GOT3 (cell line): ENCODE measurements at places on chromosomes 12 and 14.

DNA sequence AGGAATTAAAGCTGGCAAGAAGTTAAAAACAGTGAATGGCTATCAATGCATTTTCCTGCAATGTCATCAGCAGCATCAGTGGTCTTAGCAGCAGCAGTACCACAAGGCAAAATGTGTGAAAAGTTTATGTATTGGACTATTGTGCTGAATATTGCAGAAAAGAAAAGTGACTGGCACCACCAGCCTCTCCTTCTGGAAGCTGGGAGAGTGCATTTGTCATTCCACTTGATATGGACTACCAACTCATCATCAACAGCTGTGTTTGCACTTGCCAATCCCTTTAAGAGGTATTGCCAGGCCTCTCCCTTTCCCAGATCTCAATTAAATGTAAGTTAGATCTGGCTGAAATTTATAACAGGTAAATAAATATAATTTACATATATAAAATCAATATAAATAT lies 151.0 kb upstream of the GZMB start:
- no peak for DNase-seq

DNA sequence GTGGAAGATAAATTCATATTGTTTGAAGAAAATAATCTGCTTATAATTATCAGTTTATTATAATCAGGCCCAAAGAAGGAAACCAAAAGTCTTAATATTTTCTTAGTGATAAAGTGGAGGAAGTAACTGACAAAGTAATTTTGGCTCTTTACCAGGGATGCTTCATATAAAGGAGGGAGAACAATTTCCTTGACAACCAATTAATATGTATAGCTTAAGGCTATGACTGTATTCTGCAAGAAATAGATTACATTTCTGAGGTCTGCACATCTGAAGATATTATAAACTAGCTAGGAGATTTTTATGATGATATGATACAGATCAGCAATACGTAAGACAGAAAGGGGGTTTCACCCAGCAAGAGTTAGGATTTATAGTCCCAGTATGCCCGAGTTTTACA lies 90.8 kb downstream of the BICD1 start:
- no peak for DNase-seq

DNA sequence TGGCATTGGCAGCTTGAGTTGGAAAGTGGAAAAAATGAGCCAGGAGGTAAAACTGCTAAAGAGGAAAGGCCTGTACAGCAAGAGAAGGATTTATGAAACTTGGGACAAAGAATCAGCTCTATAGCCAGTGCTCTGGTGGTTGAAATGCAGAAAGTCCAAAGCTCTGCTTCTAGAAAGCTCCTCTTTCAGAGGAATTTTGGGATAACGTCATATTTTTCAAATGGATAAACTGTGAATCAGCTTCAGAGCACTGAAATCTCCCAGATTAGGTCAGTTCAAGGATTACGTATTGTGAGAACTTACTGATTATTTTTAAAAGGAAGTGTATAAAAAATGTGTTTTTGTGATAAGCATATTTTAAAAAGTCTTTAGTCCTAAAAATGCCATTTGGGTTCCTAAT lies 203.1 kb upstream of the CNOT2 start:
- DNase-seq, result no peak

- DNase-seq, result no peak
Measured at GRCh38 chr14:101585211-101585610, 23.9 kb downstream of the DIO3 start.

DNA sequence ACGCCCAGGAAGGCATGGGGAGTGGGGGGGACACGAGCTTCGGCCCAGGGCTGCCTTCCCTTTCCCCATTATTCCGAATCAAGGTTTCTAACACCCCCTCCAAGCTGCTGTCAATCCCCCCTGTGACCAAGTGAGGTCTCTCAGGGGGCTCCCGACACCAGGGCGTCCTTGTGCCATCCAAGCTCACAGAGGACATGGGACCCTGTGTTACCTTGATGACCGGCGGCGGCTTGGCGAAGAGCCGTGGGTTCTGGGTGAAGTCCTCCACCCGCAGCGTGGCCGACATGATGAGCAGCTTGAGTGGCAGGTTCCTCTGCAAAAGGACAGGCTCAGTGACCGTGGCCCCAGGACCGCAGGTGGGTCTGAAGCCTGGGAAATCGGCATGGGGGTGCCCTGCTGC lies 20.3 kb downstream of the DHX37 start:
- no peak for DNase-seq

DNA sequence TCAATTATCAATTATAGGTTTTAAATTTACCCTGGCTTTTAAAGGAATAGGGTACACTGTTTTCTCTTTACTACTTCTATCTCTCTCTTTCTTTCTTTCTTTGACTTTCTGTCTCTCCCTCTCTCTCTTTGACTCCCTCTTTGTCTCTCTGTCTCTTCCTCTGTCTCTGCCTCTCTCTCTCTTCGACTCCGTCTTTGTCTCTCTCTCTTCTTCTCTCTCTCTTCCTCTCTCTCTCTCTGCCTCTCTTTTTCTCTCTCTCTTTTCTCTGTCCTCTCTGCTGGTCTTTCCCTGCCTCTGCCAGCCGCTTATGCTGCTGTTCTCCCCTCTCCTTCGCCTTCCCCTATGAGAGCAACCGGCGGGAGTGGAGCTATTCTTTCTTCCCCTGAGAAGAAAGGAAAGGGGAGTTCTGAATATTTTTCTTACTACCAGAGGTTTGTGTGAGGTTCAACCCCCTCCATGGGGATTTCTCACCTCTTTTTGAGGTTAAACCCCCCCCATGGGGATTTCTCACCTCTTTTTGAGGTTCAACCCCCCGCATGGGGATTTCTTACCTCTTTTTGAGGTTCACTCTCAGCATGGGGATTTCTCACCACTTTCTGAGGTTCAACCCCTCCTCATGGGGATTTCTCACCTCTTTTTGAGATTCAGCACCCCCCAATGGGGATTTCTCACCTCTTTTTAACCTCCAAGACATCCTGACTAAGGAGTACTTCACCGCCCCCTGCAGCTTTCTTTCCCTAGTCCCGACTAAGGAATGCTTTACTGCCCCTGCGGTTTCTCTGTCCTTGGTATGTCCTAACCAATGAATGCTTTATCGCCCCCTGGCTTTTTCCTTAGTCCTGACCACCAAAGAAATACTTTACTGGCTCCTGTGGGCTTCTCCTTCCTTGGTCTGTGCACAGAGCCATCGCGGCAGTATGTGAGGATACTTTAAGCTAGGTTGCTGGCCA lies 27.4 kb upstream of the DDHD1 start:
- no peak for DNase-seq

DNA sequence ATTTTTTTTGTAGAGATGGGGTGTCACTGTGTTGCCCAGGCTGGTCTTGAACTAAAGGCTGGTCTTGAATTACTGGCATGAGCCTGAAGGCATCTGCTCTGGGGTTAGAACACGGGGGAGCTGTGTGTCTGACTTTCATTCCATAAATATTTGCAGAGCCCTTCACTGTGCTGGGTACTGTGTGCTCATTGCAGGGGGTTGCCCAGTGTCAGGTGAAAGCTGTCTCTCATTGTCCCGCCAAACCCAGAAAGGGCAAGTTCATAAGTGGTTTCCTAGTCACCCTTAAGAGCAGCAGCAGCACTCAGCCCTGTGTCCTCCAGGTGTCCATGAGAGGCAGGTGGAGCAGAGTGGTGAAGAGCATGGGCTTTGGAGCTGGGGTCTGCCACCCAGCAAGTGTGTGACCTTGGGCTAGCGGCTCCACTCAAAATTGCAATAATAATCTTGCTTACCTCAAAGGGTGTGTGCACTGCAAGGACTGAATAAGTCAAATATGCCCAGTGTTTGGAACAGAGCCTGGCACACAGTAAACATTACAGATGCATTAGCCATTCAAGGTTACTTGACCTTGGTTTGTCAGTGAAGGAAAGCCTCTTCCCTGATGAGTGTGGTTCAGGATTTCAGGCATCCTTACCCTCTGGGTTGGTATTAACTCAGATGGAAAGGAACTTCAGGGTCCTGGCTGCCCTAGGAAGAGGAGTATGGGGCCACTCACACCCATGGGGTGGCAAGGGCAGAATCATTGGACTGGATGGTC lies 4.4 kb upstream of the SMIM41 start:
- DNase-seq, result no peak

DNA sequence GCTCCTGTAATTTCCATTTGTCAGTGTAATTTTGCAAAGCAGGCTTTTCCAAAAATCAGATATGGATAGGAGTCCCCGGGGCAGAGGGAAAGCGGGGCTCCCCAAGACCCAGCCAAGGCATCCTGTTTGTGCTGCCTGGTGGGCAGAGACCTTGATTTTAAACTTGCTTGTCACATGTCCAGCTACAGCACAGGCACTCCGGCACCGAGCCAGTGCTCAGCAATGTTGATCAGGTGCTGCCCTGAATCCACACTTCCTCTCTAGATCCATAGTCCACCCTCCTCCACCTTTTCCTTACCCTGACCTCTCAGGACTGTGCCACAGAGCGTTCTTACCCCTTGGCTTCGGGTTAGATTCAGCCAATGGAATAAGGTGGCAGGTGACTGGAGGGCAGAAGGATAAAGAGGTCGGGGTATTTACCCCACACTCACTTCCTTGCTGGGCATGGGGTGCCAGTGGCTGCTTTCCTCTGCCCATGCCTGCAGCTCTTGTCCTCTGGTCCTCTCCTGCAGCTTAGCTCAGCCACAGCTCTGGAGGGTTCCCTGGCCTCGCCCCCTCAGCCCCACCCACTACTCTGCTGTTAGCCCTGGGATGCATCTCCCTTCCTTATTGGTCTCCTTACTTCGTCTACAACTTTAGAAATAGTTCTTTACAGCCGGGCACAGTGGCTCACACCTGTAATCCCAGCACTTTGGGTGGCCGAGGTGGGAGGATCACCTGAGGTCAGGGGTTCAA lies 80.1 kb downstream of the IRF2BPL start:
- DNase-seq, result no peak

- DNase-seq, result no peak
Measured at GRCh38 chr14:60970146-60970545, 10.7 kb downstream of the TRMT5 start.

GRCh38 chr14:97888331-97888730 lies 1091.1 kb downstream of the VRK1 start:
- DNase-seq, result no peak

DNA sequence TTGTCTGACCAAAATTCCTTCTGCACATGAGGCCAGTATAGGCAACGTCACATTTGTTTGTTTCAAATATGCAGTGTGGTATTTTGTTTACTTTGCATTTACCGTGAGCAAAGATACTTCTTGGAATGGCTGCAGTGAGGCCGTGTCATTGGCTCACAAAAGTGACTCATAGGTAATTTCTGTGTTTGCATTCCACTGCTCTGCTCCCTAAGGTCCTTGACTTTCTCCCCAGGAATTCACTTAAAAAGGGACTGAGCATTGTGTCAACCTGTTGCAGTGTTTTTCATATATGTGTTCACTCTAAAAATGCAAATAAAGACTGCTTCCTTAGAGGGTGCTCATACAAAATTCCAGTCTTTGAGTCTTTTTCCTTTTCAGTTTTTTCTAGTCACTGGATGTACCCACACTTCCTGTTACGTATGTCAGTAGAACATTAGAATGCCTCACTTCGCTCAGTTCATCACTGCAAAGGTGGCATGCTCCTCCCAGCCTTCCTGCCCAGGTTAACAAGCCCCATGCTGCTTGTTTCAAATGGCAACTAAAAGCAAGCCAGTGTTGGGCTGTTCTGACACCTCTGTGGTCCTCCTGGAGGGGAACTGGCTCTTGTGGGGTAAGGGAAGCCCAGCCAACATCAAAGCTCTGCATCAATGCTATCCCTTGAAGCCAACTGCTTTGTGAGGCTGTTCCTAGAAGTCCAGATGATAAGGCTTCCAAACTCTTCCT lies 9.1 kb downstream of the C12orf76 start:
- no peak for DNase-seq

- no peak for DNase-seq
Measured at GRCh38 chr12:8991371-8992345, 2.3 kb downstream of the KLRG1 start.

DNA sequence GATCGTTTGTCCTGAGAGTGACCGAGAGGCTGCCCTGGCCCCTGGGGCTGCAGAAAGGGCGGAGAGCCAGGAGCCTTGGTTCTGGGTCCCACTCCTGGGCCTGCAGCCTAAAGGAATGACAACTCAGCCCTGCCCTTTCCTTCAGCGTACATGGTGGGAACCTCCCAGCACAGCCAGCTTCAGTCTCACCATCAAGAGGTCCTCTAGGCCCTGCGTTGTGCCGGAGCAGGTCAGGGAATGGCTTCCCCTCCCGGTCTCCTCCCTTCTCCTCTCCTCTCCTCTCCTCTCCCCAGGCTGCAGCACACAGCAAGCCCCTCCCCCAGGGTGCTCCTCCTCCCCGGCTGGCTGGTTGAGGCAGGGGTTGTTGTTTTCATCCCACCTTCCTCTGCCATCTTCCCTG lies 44.6 kb upstream of the TUNAR start:
- DNase-seq, result no peak

GRCh38 chr14:29814156-29815015 lies 113.3 kb downstream of the PRKD1 start:
- DNase-seq, result no peak

DNA sequence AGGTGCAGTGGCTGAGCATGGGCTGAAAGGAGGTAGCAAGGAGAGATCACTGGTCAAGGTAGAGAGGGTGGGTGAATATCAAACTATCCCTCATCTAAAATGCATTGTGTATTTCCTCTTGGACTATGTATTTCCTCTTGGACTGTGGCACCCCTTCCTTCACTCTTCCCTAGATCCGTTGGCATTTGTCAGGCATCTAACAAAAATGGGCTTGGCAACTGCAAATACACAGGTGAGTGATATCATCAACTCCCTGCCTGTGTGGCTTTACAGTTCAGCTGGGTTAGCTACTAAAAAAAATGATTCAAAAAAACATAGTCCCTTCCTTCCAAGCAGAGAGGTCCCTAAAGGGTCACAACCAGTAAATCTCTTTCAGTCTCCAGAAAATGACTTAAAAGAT lies 142.8 kb upstream of the FUT8 start:
- DNase-seq, result no peak

DNA sequence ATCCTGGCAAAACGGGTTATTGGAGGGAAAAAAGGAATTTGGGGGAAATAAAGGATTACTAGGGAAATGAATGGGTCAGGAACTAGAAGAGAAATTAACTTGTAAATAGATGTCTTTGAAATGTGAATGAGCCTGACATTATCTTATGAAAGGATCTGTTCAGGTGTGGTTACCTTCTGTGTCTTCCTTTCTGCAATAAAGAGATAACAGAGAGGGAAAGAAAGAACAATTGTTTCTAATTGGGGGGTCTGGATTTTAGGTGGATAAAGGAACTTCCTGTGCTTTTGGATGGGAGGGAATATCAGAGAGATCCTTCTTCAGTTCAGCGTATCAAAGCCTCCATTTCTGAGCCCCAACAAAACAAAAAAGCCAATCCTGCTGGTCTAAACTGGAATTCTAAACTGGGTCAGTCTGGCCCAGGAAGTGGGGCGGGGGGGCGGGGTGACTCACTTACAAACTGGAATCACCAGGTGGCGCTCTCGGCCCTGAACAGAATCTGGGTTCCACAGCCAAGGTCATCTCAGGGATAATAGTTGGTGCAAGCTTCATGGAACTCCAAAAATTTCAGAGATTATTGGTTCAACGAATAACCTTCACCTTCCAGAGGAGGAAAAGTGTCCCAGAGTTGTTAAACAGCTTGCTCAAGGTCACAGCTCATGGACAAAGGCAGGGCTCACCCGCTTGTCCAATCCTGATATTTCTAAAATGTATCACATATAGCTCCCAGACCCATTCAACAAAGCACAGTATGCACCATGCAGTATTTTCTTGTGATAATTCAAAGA lies 15.2 kb upstream of the PEBP1 start:
- DNase-seq, result no peak

GRCh38 chr12:68790081-68790951 lies 17.7 kb upstream of the MDM2 start:
- DNase-seq, result no peak

- no peak for DNase-seq
Measured at GRCh38 chr14:93033983-93034670, 81.6 kb downstream of the ITPK1 start.

GRCh38 chr14:59438195-59438647 lies 27.0 kb downstream of the GPR135 start:
- no peak for DNase-seq
